ENCODE measurements at places on chromosomes 11 and 22.

DNA sequence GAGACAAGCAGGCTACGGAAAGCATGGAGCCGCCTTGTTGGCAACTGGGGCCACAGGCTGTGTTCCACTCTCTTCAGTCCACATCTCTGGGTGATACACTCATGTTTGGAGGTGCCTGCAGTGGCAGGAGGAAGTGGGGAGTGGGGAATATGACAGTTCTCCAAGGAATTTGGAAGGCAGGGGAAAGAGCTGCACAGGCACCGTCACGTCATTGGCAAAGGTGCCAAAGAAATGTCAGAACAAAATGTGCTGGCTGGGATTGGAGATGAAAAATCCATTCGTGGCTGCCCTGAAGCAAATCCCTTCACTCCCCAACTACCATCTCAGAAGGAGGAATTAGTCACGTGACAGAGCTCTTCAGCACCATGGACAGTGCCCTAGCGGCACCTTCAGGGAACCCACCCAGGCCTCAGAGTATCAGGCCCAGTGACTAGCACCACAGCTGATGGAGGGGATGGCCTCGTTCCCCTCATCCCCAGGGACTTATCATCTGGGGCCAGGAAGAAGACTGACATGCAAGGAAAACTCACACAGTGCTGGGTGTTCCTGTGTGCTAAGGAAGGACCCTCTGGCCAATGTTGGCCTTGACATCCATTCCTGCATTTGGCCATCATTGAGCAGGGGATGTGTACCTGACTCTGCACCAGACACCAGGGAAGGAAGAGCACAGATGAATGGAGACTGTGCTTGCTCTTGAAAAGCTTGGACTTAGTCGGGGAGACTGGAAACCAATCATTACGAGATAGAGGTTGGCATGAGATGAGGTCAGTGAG is 48.5 kb upstream of the PRDM11 start:
- peak; percentile 46 for DNase-seq

GRCh38 chr11:126167488-126167887 is 44.0 kb downstream of the RPUSD4 start:
- no peak for DNase-seq

DNA sequence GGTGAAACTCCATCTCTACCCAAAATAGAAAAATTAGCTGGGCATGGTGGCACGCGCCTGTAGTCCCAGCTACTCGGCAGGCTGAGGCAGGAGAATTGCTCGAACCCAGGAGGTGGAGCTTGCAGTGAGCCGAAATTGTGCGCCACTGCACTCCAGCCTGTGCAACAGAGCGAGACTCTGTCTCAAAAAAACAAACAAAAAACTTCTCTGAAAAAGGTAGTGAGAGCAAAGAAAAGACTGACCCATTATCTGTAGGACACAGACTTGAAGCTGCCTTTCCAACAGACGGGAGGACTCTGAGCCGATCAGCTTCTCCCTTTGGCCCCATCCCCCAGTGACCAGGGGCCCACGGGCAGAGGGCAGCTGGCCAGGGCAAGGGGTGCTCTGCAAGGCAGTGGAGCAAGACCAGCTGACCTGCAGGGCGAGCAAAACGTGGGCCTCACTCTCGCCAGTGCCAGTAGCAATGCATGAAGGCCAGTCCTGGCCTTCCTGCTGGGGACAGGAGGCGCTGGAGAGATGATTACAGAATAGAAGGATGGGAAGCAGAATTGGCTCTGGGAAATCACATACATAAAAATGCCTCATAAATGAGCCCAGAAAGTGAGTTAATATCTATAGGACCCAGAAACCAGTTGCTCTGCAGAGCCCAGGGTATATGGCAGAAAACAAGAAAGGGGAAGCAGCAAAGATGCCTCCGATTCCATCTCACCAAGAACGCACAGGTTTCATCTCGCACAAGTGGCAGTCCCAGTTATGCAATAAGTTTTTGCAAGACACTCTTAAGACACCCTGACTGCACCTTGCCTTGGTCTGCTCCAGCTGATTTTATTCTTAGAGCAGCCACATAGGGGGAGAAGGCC is 2.8 kb downstream of the EHD1 start:
- no peak for DNase-seq

GRCh38 chr11:87421422-87421821 is 383.7 kb downstream of the TMEM135 start:
- peak; percentile 44 for DNase-seq

- no peak for DNase-seq
These were observed 6.1 kb upstream of the CRYBB3 start for GRCh38 chr22:25193548-25193947.

DNA sequence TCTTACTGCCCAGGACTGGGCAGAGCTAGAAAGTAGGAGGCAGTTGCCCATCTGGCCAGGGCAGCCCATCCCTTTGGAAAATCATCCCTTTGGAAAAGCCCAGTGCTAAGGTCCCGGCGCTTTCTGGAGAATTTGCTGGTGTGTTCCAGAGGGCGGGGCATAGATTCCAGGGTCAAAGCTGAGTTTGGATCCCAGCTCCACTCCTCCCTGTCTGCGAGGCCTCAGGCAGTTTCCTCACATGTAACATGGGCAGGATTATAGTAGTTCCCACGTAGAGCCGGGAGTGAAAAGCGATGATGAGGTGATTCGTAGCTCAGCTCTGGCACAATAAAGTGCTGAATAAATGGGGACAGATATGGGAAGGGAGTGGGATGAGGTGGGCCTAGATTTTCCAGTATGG is 31.4 kb upstream of the LRRC10B start:
- DNase-seq, result no peak

Data from inflammatory macrophage treated with lipopolysaccharide for 1 hour (primary cell).